ENCODE measurements at places on chromosomes 2 and 18.

DNA sequence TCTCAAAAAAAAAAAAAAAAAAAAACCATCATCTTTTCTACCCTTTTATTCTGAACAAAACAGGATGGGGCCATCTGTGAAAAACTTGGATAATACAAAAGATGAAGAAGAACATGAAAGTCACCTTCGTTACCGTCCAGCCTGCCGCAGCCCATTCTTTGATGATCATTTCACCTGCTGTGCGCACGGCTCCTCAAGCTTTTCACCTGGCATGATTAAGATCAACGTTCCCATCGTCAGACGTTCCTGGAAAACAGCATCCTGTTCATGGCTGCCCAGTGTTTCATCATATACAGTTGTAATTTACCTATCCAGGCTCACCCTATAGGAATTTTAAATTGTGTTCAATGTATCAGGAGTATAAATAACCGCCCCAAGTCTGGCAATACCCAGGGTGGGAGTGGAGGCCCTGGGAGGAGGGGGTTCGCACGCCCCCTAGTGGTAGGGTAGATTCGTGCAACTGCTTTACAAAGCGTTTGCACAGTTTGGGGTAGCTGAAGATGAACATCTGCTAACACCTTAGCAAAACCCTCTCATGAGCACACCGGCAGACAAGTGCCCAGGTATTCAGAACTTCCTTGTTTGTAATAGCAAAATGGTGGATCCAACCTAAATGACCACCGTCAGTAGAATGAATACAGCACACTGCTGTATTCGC lies 49.0 kb upstream of the GLI2 start:
- no peaks in the 10 kb centered on the region for H3K4me1 ChIP-seq
- H3K36me3 ChIP-seq, result no peaks in the 10 kb centered on the region
- no peak overlapping the region for H3K4me3 ChIP-seq
- H3K27me3 ChIP-seq, result no peaks in the 10 kb centered on the region
- DNase-seq, result no peak

- H3K27ac ChIP-seq, result no peak overlapping the region
- no peaks in the 10 kb centered on the region for H3K4me1 ChIP-seq
- no peaks in the 10 kb centered on the region for H3K27me3 ChIP-seq
- no peak for DNase-seq
- H3K4me3 ChIP-seq, result no peak overlapping the region
Measured at GRCh38 chr2:45067859-45068570, 58.8 kb upstream of the SIX2 start.

GRCh38 chr2:240705204-240705791 lies 13.6 kb downstream of the AQP12A start:
- no peaks in the 10 kb centered on the region for H3K4me1 ChIP-seq
- no peaks in the 10 kb centered on the region for H3K27me3 ChIP-seq

DNA sequence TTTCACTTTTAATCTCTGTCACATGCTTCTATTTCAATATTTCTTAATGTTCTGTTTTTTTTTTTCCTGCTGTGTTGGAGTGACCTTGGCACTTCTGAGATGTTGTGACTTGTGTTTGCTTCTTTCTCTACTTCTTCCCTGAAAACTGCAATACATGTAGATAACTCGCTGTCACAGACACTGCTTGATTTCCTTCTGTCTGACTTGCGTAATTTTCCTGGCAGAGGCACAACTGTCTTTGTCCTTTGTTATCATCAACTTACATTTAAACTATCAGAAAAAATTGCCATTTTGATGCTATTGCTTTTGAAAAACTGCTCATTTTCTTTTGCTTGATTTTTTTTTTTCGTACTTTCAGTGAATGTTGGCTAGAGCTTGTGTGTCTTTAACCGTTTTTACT lies 69.0 kb downstream of the BABAM2 start:
- no peaks in the 10 kb centered on the region for H3K36me3 ChIP-seq
- no peaks in the 10 kb centered on the region for H3K27me3 ChIP-seq
- H3K27ac ChIP-seq, result no peak overlapping the region
- H3K4me3 ChIP-seq, result no peak overlapping the region
- H3K4me1 ChIP-seq, result no peaks in the 10 kb centered on the region

DNA sequence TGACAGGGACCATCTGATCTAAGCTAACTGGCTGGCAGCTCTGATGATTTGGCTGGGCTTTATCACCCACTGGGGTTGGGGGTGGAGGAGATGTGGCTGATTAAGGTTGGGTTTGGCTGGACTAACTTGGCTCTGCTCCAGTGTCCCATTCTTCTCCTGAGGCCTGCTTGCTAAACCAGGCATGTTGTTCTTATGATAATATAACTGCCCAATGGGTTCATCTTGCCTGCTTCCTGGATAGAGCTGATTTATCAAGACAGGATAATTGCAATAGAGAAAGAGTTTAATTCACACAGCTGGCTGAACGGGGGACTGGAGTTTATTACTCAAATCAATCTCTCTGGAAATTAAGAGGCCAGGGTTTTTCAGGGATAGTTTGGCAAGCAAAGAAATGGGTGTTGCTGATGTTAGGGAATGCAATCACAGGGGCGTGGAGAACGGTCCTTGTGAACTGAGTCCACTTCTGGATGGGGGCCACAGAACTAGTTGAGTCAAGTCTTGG lies 150.4 kb downstream of the PTH2R start:
- H3K36me3 ChIP-seq, result no peaks in the 10 kb centered on the region
- no peaks in the 10 kb centered on the region for H3K27me3 ChIP-seq
- no peaks in the 10 kb centered on the region for H3K4me1 ChIP-seq
- no peak for DNase-seq

GRCh38 chr2:85699325-85699724 lies 5.2 kb downstream of the GNLY start:
- no peak for DNase-seq
- no peak overlapping the region for H3K4me3 ChIP-seq

GRCh38 chr2:145404690-145405089 lies 884.8 kb upstream of the ZEB2 start:
- DNase-seq, result no peak
- no peaks in the 10 kb centered on the region for H3K36me3 ChIP-seq
- H3K27me3 ChIP-seq, result no peaks in the 10 kb centered on the region
- H3K4me1 ChIP-seq, result no peaks in the 10 kb centered on the region

DNA sequence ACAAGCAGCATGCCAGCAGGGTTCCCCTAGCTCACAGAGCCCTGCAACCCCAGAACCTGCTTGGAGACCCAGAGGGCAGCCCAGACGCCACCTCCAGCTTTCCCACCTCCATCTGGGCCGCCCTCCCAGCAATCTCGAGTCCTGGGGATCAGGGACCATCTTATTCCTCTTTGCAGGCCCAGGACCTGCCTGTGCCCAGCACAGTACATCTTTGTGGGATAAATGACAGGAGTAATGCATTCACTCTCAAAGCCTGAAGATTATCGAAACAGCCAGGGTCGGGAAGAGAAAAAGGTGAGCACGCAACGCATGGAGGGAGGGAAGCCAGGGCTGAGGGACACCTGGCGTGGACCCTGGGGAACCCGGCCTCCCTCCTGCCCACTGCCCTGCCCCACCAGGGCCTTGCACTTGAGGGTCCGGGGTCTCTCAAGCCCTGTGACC lies 144.1 kb downstream of the NDUFA10 start:
- H3K36me3 ChIP-seq, result no peaks in the 10 kb centered on the region
- H3K27me3 ChIP-seq, result no peaks in the 10 kb centered on the region
- no peak overlapping the region for H3K4me3 ChIP-seq
- DNase-seq, result peak; percentile 38
- H3K27ac ChIP-seq, result no peak overlapping the region

Measured in Peyer's patch (tissue), 4 donors.